Karpas-422 (cell line): ENCODE measurements at places on chromosomes 4 and X.

- DNase-seq: peak; percentile 6
Measured at GRCh38 chr4:87551361-87551760, 22.2 kb upstream of the SPARCL1 start.

- DNase-seq: peak; percentile 65
Measured at GRCh38 chr4:71732706-71733105, 51.2 kb downstream of the GC start.

DNA sequence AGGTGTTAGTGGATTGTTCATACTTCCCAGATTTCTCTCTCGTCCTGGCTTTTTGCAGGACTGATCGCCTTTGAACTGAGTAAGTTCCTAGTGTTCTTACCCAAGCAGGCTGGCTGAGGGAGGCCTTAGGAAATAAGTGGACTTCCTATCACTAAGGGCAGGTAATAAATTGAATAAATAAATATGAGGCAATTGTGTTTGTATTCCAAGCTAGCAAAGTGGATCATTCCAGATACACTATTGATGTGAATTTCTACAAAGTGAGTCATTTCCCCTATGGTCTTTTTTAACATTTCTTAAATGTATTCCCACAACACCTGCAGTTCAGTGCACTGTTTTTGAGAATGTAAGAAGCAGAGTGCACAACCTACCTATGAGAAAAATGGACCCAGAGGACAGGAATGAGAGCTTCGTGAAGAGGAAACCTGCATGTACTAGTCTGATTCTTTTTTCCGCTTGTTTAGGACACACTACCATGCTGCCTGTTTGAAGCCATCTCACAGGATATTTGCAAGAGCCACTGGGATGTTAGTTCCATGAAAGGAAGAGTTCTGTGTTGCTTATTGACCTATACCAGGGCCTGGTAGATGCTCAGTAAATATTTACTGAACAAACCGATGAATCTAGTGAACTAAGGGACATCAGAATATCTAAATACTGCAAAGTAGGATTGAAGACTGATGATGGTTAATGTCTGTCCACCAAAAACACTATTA, 29.0 kb upstream of the SMAD1 start:
- DNase-seq: peak; percentile 29

GRCh38 chr4:181618896-181619295, 624.3 kb upstream of the TENM3 start:
- no peak for DNase-seq

DNA sequence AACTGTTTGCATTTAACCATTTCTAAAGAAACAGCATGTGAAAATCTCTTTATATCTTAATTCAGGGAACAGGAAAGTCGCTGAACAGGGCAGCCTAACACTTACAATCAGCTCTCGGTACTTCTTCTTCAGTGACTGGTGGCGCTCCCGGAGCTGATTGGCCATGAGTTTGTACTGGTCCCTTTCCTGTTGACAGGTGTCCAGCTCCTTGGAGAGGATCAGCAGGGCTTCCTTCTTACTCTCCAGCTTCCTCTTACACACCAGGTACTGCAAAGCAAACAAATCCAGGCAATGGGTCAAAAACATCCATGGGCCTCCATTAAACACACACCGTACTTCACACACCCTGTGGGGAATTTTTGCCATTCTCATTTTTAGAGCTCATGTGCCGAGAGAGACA, 36.4 kb downstream of the CCDC149 start:
- no peak for DNase-seq

- no peak for DNase-seq
Measured at GRCh38 chrX:92231391-92231790, 452.2 kb downstream of the PCDH11X start.

GRCh38 chr4:166318810-166319525, 445.9 kb downstream of the TLL1 start:
- no peak for DNase-seq

DNA sequence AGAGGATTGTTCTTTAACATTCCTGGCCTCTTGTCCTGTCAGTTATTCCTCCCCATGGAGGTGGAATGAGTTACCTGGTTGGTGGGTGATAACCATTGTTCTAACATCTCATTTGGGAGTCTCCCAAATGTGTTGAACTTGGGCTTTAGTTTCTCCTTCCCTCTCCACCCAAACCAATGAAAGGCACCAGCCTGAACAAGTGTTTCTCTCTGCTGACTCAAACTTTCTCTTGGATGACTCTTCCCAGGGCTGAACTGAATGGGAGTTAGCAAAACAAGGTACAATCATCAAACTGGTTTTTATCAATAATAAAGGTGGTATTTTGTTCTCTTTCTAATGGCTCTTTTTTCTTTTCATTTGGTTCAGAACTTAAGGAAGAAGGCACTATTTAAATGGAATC, 2.7 kb downstream of the DYNLT3 start:
- DNase-seq: no peak

- no peak for DNase-seq
Measured at GRCh38 chr4:122744229-122744628, 11.7 kb downstream of the BBS12 start.

- no peak for DNase-seq
Measured at GRCh38 chr4:184712322-184712721, 21.6 kb downstream of the CENPU start.

GRCh38 chr4:2166253-2166652, 75.7 kb downstream of the HAUS3 start:
- DNase-seq: no peak

DNA sequence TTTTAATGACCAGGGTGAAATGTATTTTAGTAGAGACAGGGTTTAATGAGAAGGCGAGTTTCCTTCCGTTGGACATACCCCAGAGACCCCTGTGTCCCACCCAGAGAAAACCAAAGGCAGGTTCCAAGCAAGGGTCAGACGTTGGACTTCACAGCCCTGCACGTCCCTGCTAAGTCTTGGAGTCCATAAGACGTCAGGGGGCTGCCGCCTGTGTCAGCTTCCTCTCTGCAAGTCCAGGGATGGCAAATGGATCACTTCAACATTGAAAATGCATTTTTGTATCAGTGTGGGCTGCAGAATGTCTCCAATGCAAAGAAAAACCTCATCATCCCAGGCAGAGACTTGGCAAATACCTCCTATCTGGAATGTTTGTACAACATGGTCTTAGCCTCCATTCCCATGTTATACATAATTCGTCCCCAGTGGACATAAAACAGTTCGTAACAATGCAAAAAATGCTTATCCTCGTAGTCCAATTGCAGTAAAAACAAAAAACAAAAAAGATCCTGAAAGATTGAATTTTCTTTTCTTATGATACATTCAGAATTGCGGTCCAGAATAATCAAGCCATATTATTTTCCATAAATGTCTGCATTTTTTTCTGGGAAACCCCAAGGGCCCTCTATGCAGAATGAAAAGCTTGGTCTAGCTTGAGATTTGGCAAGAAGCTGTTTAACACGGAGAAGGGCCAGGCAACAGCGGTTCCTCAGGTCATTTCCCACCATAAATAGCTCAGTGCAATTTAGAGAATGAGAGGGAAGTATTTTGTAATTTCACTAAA, 190.9 kb downstream of the SHOX start:
- DNase-seq: no peak

DNA sequence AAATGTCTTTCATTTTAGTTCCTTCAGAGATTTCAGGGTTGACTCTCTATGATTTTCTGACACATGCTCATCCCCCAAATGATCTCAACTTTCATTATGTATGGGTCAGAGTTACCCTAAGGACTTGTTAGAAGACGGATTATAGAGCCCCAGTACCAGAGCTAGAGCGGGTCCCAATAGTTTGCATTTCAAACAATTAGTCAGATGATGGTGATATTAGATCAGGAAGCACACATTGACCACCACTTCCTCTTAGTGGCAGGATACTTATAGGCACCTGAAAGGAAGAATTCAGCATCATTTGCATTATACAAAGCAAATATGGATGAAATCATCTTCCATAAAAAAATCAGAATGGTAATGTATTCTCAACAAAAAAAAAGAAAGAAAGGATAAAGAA, 106.1 kb downstream of the GALNTL6 start:
- DNase-seq: no peak

- DNase-seq: no peak
Measured at GRCh38 chr4:185693548-185694215, 118.3 kb downstream of the SORBS2 start.

- DNase-seq: no peak
Measured at GRCh38 chr4:37422102-37422501, 177.6 kb downstream of the NWD2 start.

DNA sequence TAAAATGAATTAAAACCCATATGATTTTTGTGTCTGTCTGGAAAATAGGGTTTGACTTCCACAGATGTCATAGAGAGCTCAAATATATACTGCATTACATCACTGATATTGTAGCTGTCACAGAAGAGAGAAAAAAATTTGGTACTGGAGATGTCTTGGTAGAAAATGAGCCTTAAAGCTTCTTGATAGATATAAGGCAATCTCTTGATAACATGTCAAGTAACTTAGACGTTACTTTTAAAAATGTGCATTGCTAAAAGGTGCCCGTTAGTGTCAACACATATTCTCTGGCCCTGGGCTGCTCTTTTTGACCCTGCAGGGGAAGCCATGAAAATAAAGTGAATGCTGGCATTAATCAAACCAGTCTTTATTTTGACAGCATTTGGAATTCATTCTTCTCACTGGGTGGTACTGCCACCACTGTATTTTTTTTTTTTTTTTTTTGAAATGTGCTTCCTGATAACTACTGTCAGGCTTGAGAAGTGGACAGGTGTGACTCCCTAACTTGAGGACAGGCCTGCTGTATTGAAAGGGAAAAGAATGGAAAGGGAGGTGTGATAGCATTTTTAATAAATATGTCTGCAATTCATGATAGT, 53.0 kb upstream of the RAPGEF2 start:
- no peak for DNase-seq

GRCh38 chr4:182788201-182788600, 129.0 kb downstream of the DCTD start:
- no peak for DNase-seq

- no peak for DNase-seq
Measured at GRCh38 chr4:2798399-2799223, 5.7 kb downstream of the SH3BP2 start.

- DNase-seq: no peak
Measured at GRCh38 chrX:105483011-105483410, 262.5 kb upstream of the TEX13A start.

DNA sequence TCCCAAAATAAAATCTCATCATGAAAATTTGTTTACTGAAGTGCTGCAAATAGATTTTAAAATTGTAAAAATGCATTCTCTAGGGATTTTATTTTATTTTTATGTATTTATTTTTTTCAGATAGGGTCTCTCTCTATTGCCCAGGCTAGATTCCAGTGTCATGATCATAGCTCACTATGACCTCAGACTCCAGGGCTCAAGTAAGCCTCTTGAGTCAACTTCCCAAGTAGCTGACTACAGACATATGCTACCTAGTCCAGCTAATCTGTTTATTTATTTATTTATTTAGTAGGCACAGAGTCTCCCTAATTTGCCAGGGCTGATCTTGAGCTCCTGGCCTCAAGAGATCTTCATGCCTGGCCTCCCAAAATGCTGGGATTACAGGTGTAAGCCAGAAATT, 317.7 kb upstream of the ANXA10 start:
- DNase-seq: no peak

GRCh38 chrX:46262304-46262703, 282.9 kb downstream of the ZNF674 start:
- DNase-seq: no peak

DNA sequence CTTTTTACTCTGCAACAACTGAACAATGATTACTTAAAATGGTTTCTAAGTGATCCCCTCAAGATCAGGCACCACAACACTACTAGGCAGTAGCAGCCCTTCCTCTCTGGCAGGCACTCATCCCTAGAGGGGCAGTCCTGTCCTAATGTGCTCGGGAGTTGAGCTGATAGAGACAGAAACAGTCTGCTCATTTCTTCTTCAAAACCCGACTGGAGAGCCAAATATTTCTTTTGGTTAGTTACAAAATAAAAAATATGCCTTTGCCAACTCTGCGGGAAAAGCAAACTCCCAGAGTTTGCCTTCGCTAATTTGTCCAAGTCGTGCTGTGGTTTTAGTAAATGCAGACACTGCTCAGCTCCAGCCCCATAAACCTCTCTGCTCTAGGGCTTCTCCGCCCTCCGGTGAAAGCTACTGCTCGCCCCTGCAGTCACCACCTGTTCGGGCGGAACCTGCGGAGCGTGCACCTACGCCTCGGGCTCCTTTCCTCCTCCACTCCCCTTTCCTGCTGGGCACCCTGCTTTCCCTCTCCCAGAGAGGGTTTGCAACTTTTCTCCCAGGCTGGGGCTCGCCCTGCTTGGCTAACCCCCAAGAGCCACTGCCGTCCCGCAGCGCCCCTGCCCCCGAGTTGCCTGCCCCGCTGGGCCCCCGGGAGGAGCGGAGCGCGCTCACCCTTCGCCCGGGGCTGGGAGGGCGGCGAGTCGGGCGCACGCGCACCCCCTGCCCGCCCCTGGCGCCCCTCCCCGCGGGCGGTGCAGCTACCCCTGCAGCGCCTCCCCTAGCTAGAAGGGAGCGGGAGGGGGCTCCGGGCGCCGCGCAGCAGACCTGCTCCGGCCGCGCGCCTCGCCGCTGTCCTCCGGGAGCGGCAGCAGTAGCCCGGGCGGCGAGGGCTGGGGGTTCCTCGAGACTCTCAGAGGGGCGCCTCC, at the start of gene NPNT:
TSS of gene NPNT (plus strand) at position 812 of the 923 bp plus-strand sequence. CDS start 182 bp downstream, outside the sequence.
- DNase-seq: no peak

- DNase-seq: peak; percentile 42
Measured at GRCh38 chr4:78610546-78611214, 59.1 kb downstream of the ANXA3 start.
